ENCODE measurements at places on chromosomes 11 and 22. TPM values are rescaled to one million over a fixed set of nuclear protein-coding genes. Genes with fewer than 3 reads are reported as not detected.

Gene CD248
- 123 TPM for total RNA-seq

Gene CNGA4
- not detected for total RNA-seq

Gene ISX
- not detected for total RNA-seq

Gene MMP13
- 0.14 TPM for total RNA-seq

Gene OR52E8
- 1.0 TPM for total RNA-seq

Gene GRM5
- total RNA-seq = under 0.01 TPM

Gene TRIM22
- total RNA-seq = 57.0 TPM

Gene CCDC116
- 0.22 TPM for total RNA-seq

Gene SF3B2
- total RNA-seq = 176 TPM

Gene CRACR2B
- total RNA-seq = 0.66 TPM

Gene CYP2D6
- 0.14 TPM for total RNA-seq

Gene SLC25A18
- total RNA-seq = under 0.01 TPM

Gene APOA1
- total RNA-seq = not detected

Gene HSPB2
- not detected for total RNA-seq
